ENCODE measurements at places on chromosomes 2 and 18.

DNA sequence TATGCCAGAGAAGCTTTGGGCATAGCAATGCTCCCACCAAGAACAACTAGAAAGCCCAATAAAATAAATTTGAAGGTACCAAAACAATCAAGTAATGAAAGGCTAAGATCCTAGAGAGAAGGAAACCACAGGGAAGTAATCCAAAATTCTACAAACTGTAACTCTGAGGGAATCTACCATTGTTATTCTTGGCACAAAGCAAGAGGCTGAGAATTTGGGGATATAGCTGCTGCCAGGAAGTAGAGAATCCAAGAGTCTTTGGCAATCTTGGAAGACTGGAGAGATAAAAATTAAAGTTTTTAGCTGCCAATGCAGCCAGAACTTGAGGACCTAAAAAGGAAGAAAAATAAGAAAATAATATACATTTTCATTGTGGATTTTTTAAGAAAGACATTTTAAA lies 68.5 kb downstream of the PIGN start:
- DNase-seq = no peak

DNA sequence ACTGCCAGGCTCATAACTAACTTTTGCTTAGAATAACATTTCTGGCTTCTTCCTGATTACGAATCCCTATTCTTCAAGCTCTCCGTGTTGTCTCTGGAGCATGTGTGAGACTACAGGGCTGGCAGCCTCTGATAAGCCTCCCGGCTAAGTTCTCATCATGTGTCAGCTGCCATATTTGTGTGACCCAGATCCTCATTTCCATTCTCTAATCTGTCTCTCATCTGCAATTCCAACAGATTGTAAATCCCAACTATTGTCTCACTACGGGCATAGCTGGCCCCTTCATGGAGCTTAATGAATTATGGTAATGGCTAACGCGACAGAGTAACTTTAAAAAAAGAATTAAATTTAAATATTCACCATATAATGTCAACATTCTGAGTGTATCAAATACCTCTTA lies 165.4 kb downstream of the CMPK2 start:
- DNase-seq = no peak

DNA sequence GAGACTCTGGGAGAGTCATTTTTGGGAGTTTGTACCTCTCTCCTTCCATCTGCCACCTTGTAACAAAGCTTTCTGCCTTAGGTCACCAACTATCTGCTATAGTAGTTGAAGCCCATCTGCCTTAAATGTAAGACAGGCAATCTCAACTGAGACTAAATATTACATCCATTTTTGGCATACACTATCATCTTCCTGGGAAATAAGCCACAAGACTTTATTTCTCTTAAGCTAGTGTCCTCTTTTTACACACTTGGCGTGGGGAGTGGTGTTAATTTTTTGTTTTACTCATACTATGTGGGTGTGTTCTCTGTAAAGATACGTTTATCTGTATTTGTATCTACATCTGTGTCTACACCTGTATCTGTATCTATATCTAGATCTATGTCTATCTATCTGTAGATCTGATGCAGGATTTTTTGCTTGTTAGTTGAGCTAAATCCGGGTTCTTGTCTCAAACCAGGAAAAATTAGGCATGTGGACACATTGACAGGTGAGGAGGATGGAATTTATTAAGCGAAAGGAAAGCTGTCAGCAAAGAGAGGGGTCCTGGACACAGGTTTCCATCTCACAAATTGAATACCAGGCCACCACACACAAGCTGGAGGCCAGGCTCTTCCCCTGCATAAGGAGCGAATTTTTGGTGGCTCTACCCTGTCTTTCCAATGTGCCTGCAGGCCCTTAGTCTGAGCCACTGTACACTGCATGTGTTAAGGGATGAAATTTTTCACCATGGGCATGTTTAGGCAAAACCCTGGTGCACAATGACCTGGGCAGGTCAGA lies 64.8 kb upstream of the RND3 start:
- no peak for DNase-seq

DNA sequence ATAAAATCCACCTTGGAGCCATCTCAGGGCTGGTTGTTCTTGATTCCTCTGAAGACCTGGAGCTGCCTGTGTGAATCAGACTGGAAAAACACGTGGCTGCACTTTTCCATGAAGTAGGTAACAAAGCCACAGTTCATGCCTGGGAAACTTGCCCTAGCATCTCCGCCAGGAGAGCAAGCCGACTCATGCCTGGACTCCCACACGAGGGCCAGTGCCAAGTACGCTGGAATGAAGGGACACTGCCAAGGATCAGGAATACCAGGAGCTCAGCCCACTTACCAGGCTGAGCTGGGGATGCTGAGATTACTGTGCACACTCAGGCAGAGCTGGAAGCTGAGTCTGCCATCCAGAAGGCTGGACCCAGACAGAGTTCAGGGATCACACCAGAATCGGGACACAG lies 10.9 kb upstream of the FHL2 start:
- DNase-seq = no peak

- DNase-seq = no peak
These were observed 105.0 kb upstream of the RASGRP3 start for GRCh38 chr2:33371304-33372090.

DNA sequence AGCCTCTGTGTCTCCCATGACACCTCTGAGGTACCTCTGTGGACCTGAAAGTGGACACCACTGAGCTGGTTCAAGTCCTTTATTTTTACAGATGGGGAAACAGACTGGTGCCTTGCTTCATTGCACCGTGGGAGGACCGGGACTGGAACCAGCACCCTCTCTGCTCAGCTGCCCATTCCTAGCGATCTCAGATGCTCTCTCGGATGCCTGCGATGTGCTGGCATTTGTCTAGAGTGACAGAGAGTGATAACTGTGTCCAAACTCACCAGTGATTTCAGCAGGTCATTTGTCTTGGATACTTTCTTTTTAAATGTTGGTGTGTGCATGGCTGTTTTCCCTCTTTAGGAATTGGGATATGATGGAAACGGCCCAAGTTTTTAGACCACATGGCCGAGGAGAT lies 30.1 kb upstream of the LYPD6B start:
- no peak for DNase-seq

DNA sequence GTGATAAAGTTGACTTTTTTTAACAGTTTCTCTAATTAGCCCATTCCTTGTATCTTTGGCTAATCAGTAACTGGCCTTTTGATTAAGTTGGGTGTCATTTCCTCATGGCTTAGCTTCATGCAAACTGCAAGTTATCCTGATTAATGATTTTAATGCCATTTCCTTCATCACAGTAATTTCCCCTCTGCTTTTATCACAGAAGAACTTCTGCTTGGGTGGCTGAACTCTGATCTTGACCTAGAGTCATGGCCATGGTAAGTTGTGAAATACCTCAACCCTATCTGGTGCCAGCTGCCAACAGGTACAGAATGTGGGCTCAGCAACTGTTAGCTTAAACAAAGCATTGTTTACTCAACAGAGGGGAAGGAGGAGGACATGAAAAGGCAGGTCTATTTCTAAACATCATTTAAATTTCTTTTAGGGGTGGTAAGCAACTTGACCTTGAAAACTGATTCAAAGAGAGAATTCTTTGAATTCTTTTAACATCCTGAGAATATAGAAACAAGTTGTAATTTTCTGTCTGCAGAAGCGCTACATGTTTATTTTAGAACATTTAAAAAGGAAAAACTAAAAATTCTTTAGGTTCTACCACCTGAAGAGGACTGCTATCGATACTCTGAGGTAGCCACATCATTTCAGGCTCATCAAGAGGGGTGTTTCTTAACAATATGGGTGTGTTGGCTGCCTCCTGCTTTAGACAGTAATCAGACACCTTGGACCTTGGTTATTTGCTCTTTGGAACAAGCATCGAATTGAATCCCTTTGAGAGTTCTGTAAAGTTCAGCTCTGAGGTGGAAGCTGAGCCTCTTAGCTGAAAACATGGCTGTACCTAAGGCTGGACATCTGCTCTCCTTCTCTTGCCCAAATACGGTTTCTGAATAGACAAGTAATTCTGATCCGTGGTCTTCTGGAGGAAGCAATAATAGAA lies 39.7 kb downstream of the ANXA4 start:
- DNase-seq = no peak

- DNase-seq = no peak
These were observed 22.8 kb upstream of the MYO3B start for GRCh38 chr2:170155022-170155722.

GRCh38 chr2:40470822-40471813 lies 19.2 kb upstream of the SLC8A1 start:
- no peak for DNase-seq

- no peak for DNase-seq
These were observed 191.3 kb downstream of the CMPK2 start for GRCh38 chr2:6674381-6674780.

DNA sequence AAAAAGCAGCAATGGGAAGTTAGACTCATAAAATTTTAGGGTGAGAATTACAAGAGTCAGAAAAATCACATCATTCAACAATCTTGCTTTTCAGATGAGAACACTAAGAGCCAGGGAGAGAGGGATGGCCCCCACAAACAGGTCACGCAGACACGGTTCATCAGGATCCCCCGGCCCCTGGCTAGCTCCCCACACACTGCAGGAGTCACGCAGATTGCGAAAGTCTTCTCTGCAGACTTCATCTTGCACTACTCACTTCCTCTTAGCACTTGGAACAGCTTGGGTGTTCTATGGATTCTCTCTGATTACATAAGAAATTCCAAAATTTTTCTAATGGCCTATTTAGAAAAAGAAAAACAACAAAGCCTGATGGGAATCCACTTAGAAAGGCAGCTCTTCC lies 21.6 kb upstream of the SULT1C2 start:
- DNase-seq = no peak

DNA sequence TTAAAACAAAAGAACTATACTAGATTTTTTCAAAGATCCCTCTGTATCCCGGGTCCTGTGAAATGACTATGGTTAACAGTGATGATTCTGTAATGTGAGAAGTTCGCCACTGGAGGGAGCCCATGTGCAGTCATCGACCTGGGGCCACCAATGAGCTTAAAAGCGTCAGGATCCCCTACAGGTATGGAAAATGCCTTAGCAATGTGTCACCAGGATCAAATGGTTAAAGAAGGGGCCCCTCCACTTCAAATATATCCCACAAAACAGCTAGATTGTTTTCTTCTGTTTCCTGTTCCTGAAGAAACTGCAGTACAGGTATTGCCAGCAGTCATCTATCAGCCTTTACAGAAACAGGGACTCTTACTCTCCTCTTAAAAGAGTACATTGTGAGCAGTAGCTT lies 15.3 kb downstream of the CHRNA1 start:
- peak; percentile 34 for DNase-seq

DNA sequence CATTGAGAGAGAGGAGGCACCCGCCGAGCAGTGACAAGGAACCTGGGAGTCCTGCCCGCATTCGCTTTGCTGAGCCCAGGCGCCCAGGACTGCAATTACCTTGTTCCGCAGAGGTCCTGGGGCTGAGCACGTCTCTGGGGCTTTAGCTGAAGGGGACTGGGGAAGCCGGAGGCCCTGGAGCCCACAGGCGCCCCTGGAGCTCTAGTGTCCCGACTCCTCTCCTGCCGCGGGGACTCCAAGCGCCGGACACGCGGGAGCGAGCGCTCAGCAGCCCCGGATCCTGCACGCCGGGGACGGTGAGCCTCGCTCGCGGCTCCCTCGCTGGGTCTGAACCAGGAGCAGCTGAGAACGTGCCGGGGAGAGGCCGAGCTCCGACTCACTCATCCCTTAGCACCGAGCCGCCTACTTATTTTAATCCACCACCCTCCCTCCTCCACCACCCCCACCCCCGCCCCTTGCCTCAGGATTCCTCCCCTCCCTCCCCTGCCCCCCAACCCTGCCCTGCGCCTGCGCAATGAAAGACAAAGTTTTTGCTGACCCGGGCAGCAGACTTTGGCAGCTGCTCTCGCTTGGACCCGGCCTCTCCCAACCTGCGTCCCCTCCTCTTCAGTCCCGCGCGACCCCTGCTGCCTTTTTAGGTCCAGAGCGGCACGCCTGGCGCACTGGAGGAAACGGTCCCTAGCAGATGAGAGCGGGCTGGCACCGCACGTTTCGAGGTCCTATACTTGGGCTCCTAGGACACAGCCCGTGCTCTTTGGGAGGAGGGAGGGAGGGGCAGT lies at the start of gene OSR1:
OSR1 (minus strand) TSS at position 382 of the 779 bp plus-strand sequence. CDS start 4,818 bp downstream, outside the sequence.
- DNase-seq = no peak

GRCh38 chr2:27596627-27597026 lies 13.8 kb downstream of the ZNF512 start:
- DNase-seq = no peak

DNA sequence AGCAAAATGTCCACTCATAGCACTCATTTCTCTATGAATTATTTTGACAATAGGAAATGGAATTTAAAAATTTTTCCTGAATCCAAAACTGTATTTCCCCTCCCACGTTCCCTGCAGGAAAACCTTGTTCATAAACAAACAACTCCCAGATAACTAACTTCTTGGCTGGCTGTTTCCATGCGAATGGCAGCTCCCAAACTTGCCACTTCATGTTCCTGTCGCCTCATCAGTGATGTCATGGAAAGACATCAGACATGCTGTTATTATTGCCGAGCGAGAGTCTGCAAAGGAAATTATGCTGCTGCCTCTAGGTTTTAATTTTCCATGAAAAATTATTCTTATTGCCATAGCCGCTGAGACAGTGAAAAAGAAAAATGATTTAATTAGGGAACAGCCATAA lies 117.0 kb upstream of the RIOK3 start:
- no peak for DNase-seq

- no peak for DNase-seq
These were observed 64.9 kb upstream of the ZSWIM2 start for GRCh38 chr2:186913870-186914269.

GRCh38 chr2:175402571-175402970 lies 221.1 kb upstream of the ATP5MC3 start:
- no peak for DNase-seq

- no peak for DNase-seq
These were observed 10.9 kb downstream of the APCDD1 start for GRCh38 chr18:10465174-10465939.

DNA sequence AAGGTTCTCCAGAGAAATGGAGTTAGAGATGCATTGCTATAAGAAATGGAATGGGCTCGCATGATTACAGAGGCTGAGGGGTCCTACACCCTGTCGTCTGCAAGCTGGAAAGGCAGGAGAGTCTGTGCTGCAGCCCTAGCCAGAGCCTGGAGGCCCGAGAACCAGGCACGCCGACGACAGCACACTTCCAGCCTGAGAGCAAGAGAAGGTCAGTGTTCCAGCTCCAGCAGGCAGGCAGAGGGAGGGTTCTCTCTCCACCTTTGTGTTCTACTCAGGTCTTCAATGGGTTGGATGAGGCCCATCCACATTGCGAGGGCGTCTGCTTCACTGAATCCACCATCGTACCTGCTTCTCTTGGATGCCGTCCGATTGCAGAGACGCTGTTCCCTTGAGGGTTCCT lies 177.6 kb upstream of the HDAC4 start:
- DNase-seq = no peak

DNA sequence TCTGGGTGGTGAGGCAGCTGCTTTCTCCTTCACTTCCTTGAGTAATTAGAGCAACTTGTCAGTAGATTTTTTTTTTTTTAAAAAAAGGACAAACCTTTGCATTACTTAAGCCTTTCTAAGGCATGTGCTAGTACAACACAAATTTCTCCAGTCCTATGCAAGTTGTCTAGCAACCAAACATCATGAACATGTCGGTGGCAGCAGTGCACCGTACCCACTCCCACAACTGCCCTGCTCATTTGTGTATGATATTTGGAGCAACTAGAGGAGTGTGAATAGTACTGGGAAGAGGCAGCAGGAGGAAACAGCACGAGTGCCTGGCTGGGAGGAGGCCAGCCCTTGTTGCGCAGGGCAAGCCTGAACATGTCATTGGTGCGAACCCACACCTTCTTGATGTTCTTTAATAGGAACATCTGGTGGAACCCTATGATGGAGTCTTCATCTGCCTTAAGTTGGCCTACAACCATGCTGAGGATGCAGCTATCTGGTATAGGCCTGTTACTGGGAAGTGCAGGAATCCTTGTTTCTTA lies 238.3 kb downstream of the TDRD15 start:
- DNase-seq = no peak

GRCh38 chr2:39024833-39025232 lies 96.0 kb downstream of the SOS1 start:
- no peak for DNase-seq

Data from stimulated activated CD8-positive, alpha-beta memory T cell treated with anti-CD3 and anti-CD28 coated beads, Interleukin-4, amount 100 ng/mL, for 4 hours (primary cell).